ENCODE measurements at places on chromosomes 3 and 15.

DNA sequence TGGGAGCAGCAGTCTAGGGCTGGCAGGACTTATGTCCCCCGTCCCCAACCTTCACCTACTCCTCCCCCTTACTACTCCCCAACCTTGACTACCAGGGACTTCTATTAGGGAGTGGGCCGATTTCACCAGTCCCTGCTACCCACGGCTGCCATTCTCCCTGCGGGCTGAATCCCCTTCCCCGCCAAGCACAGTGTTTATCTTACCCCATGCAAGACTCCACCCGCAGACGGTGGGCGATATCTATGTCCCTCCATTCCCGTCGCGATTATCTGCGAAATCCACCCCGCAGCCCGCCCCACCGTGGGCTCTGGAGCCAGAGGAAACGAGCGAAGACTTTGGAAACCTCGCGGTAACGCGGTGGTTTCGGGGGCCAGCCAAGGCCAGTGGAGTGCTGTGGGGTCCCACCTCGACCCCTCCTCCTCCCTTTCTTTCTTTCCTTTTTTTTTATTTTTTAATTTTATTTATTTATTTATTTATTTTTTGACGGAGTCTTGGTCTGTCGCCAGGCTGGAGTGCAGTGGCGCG, 4.7 kb downstream of the ISLR2 start:
- no peak for DNase-seq

GRCh38 chr3:141643796-141644195, 94.3 kb upstream of the RNF7 start:
- no peak for DNase-seq

- DNase-seq: no peak
Measured at GRCh38 chr3:120903221-120903620, 4.8 kb upstream of the STXBP5L start.

DNA sequence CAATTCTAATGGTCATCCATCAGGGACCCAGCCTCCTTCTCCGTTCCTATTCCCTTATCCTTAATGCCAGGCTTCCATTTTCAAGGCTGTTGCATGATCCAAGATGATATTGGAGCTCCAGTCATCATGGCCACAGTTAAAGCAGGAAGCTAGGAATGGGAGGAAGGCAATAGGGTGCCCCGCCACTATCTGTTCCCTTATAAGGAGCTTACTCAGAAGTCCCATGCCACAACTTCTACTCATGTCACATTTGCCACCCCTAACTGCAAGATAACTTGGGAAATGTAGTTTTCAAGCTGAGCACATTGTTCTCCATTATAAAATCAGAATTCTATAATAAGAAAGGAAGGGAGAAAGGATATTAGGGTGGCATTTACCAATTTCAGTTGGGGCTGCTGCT, 38.6 kb upstream of the SPSB4 start:
- DNase-seq: no peak

- no peak for DNase-seq
Measured at GRCh38 chr15:50009634-50010033, 109.4 kb downstream of the ATP8B4 start.

GRCh38 chr3:59601486-59601885, 551.7 kb upstream of the CFAP20DC start:
- no peak for DNase-seq

DNA sequence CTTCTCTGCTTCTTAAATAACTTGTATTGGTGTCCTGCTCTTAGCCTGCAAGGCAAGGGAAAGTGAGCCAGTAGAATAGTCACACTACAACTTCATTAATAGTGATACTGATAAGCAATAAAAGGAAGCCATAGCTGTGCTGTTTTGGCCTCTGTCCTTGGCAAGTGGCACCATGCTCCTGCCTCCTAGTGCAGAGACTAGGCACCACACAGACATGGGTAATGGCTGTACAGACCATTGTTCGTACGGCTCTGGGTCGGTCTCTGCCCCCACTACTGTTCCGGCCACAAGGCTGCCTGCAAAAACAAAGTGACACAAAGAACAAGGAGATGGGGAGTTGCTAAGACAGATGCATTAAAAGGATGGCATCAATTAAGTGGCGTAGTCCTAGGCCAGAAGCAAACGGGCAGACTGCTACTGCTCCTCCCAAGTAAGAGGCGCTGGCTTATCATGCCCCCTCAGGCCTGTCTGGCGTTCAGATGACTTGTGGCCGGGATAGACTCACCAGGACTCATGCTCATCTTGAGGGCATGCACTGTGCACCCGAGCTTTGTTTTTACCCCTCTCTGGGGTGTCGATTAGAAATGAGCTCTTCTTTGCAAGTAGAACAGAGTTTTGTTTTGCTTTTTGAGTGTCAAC, 75.6 kb downstream of the TRAK1 start:
- no peak for DNase-seq

GRCh38 chr3:18872466-18872865, 275.8 kb upstream of the KCNH8 start:
- DNase-seq: no peak

DNA sequence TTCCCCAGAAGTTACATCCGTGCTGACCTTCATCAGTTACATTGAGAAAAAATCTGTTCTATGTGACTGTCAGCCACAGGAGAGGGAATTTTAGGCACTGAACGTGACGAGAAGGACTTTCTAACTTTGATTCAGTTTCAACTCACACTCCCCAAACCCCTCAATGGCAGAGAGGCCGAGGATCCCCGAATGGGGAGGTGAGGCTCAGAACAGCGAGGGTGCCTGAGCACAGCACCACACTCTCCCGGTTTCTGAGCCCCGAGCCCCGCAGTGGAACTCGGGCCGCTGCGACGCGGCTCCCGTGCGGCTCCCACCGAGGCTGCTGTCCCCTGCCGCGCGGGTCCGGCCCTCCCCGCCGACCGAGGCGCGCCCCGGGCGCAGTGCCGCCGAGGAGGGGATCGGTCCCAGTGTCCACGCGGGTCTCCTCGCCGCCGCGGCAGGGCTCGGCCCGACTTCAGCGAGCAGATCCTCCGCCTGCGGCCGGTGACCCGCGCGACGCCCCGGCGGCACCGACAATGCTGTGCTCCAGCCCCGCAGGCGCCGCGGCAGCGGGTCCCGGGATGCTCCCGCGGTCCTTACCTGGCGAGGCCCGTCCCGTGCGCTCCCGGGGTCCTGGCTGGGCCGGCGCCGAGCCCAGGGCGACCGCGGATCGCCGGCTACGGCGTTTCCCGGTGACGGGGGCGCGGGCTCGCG, 439 bp downstream of the CTXND1 start:
- DNase-seq: no peak

- DNase-seq: no peak
Measured at GRCh38 chr15:67135494-67135893, 70.1 kb downstream of the SMAD3 start.

DNA sequence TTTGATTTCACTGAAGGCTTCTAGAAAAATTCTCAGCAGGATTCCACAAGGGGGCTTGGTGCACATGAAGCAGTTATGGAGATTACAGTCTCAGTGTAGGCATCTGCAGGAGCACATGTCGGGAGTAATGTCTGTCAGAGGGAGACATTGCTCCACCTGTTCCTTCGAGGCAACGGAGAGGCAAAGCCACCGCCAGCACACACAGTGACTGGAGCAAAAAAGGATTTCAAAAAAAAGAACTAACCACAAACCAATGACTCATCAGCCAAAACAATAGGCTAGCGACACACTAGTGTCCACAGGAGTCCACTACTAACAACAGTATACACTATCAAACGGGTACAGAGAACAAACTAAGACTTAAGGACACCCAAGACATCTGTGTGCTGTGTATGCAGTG, 68.9 kb downstream of the NPTN start:
- DNase-seq: no peak

- no peak for DNase-seq
Measured at GRCh38 chr15:83164771-83165404, 42.7 kb downstream of the HDGFL3 start.

GRCh38 chr3:172777901-172778300, 27.4 kb downstream of the ECT2 start:
- DNase-seq: no peak

DNA sequence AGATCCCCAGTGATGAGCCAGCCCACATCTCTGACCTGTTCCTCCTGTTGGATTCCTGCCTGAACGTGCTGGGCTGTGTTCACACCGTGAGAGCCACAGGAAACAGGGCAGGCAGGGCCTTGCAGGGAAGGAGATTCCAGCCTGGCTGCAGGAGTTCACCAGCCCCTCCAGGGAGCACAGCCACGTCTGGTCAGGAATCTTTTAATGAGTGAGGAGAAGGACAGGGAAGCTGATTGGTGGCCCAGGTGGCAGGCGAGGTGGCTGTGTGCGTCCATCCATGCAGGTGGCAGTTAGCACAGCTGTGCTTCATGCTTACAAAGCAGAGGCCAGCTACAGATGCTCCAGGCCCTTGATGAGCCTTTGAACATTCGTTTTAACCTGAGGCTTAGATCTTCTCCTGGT, 10.5 kb downstream of the LRRK1 start:
- DNase-seq: no peak

DNA sequence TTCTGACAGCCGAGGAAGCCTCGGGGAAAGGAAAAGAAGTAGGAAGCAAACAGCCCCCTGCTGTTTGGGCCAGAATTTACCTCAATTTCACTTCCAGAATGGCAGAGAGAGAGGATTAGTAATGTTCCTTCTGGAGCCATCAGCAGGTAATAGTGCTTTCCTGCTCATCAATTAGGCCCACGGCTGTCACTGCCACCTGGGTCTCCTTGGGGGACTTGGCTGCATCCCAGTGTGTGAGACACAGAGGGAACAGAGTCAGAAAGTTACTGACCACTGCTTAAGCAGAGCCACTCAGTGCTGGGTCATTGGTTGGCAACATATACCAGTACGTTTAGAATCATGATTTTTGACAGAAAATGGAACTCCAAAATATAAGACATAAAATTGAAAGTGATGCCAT, 397.0 kb downstream of the EPHA3 start:
- DNase-seq: no peak

- no peak for DNase-seq
Measured at GRCh38 chr3:172065967-172066762, 26.8 kb downstream of the FNDC3B start.

GRCh38 chr3:2765002-2765579, 345.1 kb downstream of the IL5RA start:
- DNase-seq: peak; percentile 29

- DNase-seq: no peak
Measured at GRCh38 chr3:131903988-131904415, 130.8 kb downstream of the CPNE4 start.

DNA sequence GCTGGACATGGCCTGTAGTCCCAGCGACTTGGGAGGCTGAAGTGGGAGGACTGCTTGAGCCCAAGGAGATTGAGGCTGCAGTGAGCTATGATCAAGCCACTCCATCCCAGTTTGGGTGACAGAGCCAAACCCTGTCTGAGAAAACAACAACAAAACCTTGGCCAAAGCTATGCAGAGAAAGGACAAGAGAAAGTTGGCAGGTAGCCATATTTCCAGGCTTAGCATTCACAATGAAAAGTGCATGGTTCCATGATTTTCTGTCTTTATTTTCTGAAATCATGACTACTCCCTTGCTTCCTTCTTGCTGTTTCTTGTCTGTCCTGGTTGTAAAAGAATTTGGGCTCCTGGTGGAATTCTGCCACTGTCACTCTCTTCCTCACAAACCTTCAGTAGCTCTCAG, 284.6 kb upstream of the C2CD4B start:
- no peak for DNase-seq

DNA sequence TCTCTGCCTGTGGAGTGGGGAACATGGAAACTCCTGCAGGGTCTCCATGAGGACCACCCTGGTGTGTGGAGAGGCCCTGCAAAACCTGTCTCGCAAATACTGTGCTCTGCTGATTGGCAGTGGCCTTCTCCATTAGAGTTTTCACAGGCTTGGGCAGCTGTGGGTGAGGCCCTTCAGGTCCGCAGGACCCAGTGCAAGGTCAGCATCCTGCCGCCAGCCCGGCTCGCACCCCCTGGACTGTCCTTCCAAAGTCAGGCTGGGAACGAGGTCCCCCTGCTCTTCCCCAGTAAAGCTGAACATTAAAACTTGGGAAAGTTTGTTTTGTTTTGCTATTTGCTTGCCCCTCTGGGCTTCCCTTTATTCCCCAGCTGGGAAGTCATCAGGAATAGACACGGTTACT, 85.0 kb upstream of the PLXNA1 start:
- no peak for DNase-seq

GRCh38 chr3:72186400-72186855, 401.5 kb upstream of the PROK2 start:
- DNase-seq: no peak

GRCh38 chr15:49742381-49742780, 121.5 kb downstream of the DTWD1 start:
- DNase-seq: no peak

- no peak for DNase-seq
Measured at GRCh38 chr15:64732156-64732860, 43.1 kb downstream of the RBPMS2 start.

GRCh38 chr3:45611628-45612081, 17.1 kb downstream of the LIMD1 start:
- no peak for DNase-seq

DNA sequence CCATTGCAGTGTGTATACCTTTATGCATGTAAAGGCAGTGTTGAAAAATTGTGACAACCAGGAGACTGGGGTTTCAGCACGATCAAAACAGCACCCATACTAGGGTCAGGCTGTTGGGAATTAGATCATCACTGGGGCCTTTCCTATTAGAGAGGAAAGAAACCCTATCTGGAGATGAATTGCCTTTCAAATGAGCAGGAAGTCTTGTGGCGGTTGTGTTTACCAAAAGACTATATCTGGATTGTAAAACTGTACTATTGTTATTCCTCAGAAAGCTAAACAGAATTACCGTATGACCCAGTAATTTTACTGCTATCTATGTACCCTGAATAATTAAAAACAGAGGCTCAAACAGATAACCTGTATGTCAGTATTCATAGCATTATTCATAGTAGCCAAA, 10.1 kb downstream of the UBE2E1 start:
- no peak for DNase-seq

- no peak for DNase-seq
Measured at GRCh38 chr15:47791161-47791560, 73.9 kb downstream of the SEMA6D start.

DNA sequence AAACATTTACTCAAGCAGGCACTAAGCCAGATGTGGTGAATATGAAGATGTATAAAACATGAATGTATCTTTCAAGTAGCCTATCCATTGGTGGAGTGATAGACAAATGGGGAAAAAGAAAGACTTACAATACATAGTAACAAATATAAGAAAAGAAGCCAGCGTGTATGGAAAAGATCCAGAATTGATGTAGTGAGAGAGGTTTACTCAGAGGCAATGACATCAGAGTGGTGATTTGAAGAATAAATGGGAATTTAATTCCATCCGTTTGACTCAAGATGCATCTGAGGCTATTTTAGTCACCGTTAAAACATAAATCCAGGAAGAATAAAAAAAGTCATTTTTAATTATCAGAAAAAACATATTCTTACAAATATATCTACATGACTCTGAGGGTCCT, 162.6 kb downstream of the IL1RAP start:
- DNase-seq: no peak

- no peak for DNase-seq
Measured at GRCh38 chr3:5016211-5017161, 37.2 kb downstream of the BHLHE40 start.

GRCh38 chr3:159619341-159619885, 369.2 kb upstream of the IL12A start:
- no peak for DNase-seq

- no peak for DNase-seq
Measured at GRCh38 chr3:197505796-197506548, 49.8 kb downstream of the BDH1 start.

Data from NCI-H1436 treated with DMSO at 0.1 percent for 48 hours (cell line).